Fibroblast of lung (primary cell): ENCODE measurements at places on chromosomes 11 and 22. TPM values are rescaled to one million over a fixed set of nuclear protein-coding genes. Genes with fewer than 3 reads are reported as not detected.
A peak's percentile ranks its signal among the peaks of the same experiment; 100 is the strongest.

DNA sequence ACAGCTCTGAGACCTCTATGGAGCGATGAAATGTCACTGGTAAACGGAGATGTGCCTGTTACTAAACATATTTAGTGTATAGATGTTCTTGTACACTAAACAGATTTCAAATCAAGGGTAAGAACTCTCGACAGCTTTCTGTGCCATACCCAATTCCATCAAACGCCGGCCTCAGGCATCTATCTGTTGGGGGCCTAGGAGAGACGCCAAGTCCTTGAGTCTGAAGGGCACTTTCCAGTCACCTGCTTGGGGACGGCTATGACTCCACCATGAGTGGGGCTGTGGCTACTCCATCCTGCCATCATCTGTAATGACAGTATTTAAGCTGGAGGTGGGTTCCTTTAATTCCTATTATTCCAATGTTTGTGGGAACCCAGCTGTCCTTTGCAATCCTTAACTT lies 87.8 kb downstream of the SHANK2 start:
- no peak for DNase-seq
- no peaks in the 10 kb centered on the region for H3K4me1 ChIP-seq
- no peaks in the 10 kb centered on the region for H3K27me3 ChIP-seq
- H3K36me3 ChIP-seq, result no peaks in the 10 kb centered on the region
- no peak overlapping the region for H3K4me3 ChIP-seq

The SCGB2A2 gene
- polyA plus RNA-seq, result not detected in 2 replicates

DNA sequence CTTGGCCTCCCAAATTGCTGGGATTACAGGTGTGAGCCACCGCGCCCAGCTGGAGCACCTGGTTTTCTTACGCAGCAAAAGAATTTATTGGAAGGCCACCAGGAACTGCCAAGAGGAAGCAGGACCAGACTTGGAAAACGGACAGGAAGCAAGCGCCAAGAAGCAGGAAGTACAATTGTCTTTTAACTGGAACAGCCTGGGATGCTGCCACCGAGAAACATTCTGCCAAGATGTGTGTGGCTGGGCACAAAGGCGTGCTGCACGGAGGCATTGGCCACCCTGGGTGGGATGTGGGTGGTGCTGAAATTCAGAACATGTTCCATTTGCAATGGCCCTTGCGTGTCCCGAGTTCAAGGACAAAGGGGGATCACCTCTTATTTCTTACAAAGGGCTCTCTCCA lies 15.4 kb downstream of the SLC3A2 start:
- H3K27ac ChIP-seq, result no peak overlapping the region
- no peaks in the 10 kb centered on the region for H3K4me1 ChIP-seq
- H3K4me3 ChIP-seq, result no peak overlapping the region
- DNase-seq, result no peak

DNA sequence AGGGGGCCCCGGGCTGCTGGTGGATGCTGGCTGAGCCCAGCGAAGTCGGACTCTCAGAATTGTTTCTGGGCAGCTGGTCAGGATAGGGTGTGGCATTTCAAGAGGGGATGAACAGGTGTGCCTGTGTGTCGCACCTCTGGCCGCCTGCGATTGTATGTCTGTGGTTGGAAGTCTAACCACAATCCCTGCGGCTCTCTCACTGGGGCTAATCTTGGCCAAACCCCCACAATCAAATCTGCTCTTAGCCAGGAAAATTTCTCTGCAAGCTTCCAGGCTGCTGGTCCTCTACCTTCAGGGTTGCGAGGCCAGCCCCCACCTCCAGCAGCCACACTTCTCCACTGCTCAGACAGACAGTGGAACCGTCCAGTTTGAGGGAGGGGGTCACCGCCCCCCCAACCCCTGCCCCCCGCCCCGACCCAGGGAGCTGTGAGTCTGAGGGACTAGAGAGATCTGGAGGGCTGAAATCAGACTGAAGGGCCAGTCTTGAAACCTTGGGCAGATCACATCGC lies 953 bp downstream of the ATG16L2 start:
- H3K4me3 ChIP-seq, result peak overlapping the region; percentile 86
- H3K27ac ChIP-seq, result peak overlapping the region; percentile 96
- H3K27me3 ChIP-seq, result no peaks in the 10 kb centered on the region
- no peaks in the 10 kb centered on the region for H3K36me3 ChIP-seq
- H3K4me1 ChIP-seq, result peaks cover 17% of the 10 kb centered on the region
- peak; percentile 29 for DNase-seq

DNA sequence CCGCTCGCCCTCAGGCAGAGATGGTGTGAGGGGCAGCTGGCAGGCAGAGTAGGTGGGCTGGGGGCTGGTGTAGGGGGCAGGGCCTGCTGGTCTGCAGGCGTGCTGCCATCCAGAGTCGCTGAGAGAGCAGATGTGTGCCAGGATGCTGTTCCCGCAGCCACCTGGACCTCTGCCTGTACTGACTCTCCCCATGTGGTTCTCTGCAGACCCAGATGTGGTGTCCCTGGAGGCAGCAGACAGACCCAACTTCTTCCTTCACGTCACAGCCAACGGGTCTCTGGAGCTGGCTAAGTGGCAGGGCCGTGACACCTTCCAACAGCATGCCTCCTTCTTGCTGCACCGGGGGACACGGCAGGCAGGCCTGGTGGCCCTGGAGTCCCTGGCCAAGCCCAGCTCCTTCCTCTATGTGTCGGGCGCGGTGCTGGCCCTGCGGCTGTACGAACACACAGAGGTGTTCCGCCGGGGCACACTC lies 58.6 kb downstream of the OTOG start:
- DNase-seq, result no peak
- no peaks in the 10 kb centered on the region for H3K36me3 ChIP-seq
- no peak overlapping the region for H3K4me3 ChIP-seq
- H3K27me3 ChIP-seq, result no peaks in the 10 kb centered on the region
- no peak overlapping the region for H3K27ac ChIP-seq
